BJ (cell line): ENCODE measurements at places on chromosomes 16 and 17. TPM values are rescaled to one million over a fixed set of nuclear protein-coding genes. Genes with fewer than 3 reads are reported as not detected.

The KCNH4 gene
- polyA plus RNA-seq, result 0.02 and 0.07 TPM in 2 replicates

The NECAB2 gene
- 0.06 and 0.15 TPM in 2 replicates for polyA plus RNA-seq

The ABCA9 gene
- 0.06 and 0.25 TPM in 2 replicates for polyA plus RNA-seq

The KIF19 gene
- not detected in 2 replicates for polyA plus RNA-seq

The CD79B gene
- 0.36 and 0.58 TPM in 2 replicates for polyA plus RNA-seq

The MT1G gene
- 2.4 and 2.9 TPM in 2 replicates for polyA plus RNA-seq

The KRT222 gene
- polyA plus RNA-seq, result not detected in 2 replicates

The NDUFAF8 gene
- polyA plus RNA-seq, result 70.8 and 130 TPM in 2 replicates

The CNTNAP1 gene
- polyA plus RNA-seq, result 51.8 and 90.6 TPM in 2 replicates

The OR4D2 gene
- polyA plus RNA-seq, result not detected in 2 replicates
